Type B pancreatic cell (in vitro differentiated cells): ENCODE measurements at places on chromosomes 3 and 15.

GRCh38 chr3:3110299-3110630 lies at the start of gene IL5RA:
IL5RA (minus strand) TSS chr3:3110374; CDS start chr3:3104984, 5,390 bp downstream.
- H3K27me3 ChIP-seq, result peaks cover 3% of the 10 kb centered on the region
- peak within 1 kb of the TSS; percentile 16 for H3K27ac ChIP-seq
- no peaks in the 10 kb centered on the region for H3K36me3 ChIP-seq
- H3K4me3 ChIP-seq, result peak within 1 kb of the TSS; percentile 51
- no peak for DNase-seq
- H3K4me1 ChIP-seq, result peaks cover 13% of the 10 kb centered on the region

- no peaks in the 10 kb centered on the region for H3K36me3 ChIP-seq
- peak overlapping the region; percentile 18 for H3K27ac ChIP-seq
- H3K27me3 ChIP-seq, result peaks cover 69% of the 10 kb centered on the region
- peak overlapping the region; percentile 89 for H3K4me3 ChIP-seq
Measured at GRCh38 chr15:94229591-94230369, 1.6 kb upstream of the MCTP2 start.

DNA sequence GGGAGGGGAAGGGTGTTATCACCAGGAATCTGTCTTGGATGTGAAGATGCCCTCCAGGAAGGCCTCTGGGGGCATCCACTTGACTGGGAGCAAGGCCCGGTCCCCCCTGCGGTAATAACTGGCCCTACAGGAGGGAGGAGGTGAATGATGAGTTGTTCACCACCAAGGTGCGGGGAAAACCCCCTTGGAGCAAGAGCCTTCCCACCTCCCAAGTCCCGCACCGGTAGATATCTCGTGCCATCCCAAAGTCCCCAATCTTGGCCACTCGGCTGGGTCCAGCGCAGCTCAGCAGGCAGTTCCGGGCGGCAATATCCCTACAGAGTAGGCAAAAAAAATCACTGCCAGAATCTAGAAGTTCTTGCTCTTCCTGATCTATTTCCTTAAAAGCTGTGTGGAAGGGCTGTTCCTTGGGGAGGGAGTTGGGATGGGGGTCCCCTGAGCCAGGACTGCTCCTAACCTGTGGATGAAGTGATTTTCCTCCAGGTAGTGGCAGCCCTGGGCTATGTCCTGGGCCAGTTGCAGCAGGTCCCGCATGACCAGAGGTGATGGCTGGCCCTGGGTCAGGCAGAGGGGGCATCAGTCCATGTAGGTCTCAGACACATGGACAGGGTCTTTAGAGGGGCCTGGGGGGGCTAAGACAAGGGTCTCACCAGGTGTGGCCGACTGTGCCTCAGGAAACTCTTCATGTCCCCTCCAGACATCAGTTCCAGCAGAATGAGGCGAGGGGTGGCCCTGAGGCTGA lies 8.7 kb downstream of the LTK start:
- no peak overlapping the region for H3K4me3 ChIP-seq
- peaks cover 4% of the 10 kb centered on the region for H3K4me1 ChIP-seq
- no peaks in the 10 kb centered on the region for H3K36me3 ChIP-seq
- no peak for DNase-seq

DNA sequence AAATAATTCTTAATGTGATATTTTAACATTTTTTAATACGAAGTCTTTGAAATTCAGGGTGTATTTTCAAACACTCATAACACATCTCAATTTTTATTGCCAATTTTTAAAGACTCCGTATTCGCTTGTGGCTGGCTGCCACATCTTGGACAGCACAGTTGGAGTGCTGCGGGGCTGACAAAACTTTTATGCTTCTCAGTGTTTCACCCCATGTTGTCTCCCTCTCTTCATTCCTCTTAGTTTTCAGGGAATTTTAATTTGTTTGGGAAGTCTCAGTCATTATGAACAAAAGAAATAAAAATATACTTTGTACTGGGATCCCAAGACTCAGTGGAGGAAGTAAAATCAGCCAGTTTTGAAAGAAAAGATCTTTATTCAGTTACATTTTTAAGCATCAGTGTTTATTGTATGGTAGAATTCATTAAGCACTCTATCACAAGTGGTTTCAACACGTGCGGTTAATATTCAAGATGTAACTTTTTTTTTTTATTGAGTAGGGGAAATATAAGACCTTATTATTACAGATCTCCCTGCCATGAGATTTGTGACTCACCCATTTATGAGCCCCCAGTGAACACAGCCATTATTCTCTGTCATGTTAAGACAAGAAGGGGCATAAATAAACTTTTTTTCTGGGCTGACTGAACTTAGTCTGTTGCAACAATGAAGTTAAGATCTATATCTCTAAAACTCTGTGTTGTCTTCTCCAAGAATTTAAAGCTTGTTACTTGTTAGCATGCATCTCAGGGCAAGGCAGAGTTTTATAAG lies 26.8 kb downstream of the KAT2B start:
- no peak overlapping the region for H3K4me3 ChIP-seq
- DNase-seq, result no peak
- H3K4me1 ChIP-seq, result peaks cover 19% of the 10 kb centered on the region
- no peaks in the 10 kb centered on the region for H3K27me3 ChIP-seq

GRCh38 chr3:133294253-133294652 lies 105.6 kb upstream of the BFSP2 start:
- no peak for DNase-seq
- no peak overlapping the region for H3K4me3 ChIP-seq
- no peaks in the 10 kb centered on the region for H3K36me3 ChIP-seq
- H3K27ac ChIP-seq, result no peak overlapping the region
